IMR-90 (cell line): ENCODE measurements at places on chromosomes 6 and 20. TPM values are rescaled to one million over a fixed set of nuclear protein-coding genes. Genes with fewer than 3 reads are reported as not detected.

NUP43 gene
- 35.0 and 40.5 TPM in 2 replicates for total RNA-seq

PGC gene
- not detected in 2 replicates for total RNA-seq

DNA sequence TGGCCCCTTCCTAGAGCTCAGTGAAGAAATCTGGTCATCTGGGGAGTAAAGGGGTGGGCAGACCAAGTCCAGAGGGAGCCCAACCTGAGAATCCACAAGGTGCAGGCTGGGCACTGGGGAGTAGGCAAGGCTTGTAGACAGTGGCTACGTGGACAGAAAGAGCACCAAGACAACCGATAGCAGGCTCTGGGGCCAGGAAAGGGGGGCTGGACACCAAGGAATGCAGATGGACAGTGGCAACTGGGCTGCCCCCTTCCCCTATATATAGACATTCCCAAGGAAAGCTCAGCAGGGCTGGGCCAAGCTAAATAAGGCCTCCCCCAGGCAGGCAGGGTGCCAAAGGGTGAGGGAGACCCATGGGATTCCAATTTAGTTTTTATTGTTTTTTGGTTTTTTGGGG, 1.5 kb upstream of the TNNC2 start:
- no peak for DNase-seq

GRCh38 chr6:131460614-131461000, 112.4 kb upstream of the ARG1 start:
- no peak for DNase-seq

DNA sequence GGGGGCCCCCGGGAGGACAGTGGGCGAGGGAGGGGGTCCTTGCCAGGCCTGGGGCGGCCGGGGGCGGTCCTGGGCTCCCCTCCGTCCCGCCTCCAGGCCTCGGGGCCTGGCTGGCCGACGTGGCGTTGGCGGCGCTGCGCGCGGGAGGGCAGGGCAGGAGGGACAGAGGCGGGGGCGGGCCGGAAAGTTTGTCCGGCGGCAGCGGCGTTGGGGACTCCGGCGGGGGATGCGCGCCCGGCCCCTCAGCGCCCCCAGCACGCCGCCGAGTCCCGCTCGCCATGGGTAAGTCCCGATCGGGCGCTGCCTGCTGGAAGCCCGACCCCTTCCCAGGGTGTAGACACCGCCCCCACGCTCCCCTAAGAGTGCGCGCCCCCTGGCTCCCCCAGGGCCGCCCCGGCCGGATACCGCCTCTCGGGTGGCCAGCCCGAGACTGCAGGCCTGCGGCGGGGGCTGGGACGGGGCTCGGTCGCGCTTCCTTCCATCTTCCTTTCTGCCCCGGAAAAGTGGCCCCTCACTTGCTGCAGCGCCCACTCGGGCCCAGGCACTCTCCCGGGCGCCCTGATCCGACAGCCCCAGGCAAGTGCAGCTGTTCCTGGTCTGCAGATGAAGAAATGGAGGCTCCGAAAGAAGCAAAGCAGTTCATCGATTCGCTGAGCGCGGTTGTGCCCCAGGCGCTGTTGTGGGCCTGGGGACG, at the start of gene SLC2A10:
TSS of gene SLC2A10 (plus strand) at position 191 of the 694 bp plus-strand sequence. CDS start at position 279, 88 bp downstream.
- peak; percentile 61 for DNase-seq

GRCh38 chr6:154297721-154298120, 58.9 kb downstream of the IPCEF1 start:
- DNase-seq: no peak

GRCh38 chr6:72977114-72977513, 248.2 kb downstream of the KHDC1L start:
- no peak for DNase-seq
